ENCODE measurements at places on chromosomes 6 and 20.

- DNase-seq, result no peak
These were observed 263.0 kb downstream of the EYA4 start for GRCh38 chr6:133504158-133504557.

DNA sequence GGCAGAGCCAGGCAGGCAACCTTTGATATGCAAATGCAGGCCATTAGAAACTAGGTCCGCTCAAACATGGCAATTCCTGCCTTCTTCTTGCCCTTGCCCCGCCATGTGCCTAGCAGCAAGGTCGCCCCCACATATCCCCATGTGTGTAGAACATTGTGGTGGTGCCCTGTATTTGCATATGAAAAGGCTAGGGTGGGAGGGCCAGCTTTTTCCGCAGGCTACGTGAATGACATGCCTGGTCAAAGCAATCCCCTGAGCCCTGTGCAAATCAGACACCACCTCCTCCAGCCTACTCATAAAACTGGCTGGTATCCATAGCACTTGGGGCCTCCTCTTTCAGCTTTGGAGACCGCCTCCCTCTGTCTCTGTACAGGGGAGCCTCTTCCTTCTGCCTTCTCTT lies 31.6 kb downstream of the GSTA2 start:
- no peak for DNase-seq

- no peak for DNase-seq
These were observed 234.4 kb downstream of the PHACTR1 start for GRCh38 chr6:12950976-12951375.

DNA sequence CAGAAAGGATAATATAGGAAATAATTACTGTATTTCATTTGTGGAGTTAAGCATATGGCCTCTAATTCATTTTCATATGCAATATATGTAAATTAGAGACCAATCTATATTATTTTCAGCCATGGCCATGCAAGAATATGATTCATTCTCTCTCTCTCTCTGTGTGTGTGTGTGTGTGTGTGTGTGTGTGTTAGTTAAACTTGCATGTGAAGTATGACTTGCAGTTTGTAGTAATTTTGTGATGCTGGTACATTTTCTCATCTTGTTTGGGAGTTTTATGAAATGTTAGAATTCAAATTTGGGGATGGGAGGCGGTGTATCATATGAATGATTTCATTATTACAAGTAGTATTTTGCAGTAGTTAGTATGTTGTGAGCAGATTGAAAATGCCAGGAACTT lies 74.8 kb downstream of the JARID2 start:
- DNase-seq, result no peak

Measured in epithelial cell of proximal tubule (primary cell).